ENCODE measurements at places on chromosomes 11 and 22.

DNA sequence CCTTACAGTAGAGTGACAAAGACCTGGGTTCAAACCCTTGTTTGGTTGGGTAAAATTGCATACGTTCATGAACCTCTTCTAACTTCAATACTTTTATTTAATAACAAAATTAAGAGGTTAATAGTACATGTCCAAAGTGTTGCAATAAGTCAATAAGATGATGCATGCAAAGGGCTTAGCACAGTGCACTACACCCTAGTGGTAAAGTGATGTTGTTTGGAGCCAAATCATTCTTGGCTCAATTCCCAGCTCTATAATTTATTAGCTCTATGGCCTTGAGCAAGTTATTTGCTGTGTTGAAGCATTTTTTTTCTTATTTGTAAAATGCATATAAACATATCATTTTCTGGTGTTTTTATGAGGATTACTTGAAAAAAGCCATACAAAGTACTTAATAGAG is 945.3 kb downstream of the LRRC4C start:
- DNase-seq, result no peak

DNA sequence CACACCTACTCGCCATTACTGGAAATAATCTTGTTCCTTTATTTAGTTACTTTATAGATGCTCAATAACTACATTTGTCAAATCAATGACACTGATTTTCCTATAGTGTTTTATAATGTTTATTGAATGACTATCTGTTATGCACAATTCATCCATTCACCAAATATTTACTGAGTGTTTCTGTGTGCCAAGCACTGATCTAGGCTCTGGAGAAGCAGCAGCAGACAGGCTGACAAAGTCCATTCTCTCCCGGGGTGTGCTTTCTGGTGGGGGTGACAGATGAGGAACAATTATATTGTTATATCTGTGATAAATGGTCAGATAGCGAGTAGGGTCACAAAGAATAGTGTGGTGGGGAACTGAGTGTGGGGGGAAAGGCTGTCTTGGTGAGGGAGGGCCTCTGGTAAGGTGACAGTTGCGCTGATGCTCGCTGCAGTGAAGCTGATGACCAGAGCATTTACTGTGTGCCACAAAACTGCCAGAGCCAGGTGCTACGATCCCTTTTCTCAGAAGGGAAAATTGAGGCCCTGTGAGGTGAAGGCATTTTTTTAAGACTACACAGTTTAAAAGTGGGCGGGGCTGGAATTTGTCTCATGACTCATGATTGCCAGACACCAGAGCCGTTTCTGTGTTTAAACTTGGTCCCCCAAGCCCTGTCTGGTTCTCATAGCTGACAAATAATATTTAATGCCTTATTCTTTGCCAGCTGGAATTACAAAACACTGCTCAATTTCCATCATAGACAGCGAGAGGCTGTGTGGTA is 10.2 kb downstream of the PACS1 start:
- no peak for DNase-seq

DNA sequence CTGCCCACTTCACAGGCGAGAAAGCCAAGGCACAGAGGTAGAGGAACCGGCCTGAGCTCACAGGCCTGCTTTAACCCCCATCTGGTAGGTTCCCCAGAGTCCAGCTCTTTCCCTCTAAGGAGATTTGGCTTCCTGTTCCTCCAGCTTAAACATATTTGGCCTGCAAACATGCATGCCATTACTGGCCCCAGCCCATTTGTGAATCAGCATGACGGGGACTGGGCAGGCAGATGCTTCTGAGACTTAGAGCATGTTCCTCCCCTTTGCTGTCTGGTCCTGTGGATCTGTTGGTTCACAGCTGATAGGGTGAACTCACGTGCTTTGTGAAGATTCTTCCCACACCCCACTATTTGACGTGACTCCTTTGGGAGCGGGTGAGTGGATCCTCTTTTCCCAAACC is 12.6 kb downstream of the CHST1 start:
- no peak for DNase-seq

DNA sequence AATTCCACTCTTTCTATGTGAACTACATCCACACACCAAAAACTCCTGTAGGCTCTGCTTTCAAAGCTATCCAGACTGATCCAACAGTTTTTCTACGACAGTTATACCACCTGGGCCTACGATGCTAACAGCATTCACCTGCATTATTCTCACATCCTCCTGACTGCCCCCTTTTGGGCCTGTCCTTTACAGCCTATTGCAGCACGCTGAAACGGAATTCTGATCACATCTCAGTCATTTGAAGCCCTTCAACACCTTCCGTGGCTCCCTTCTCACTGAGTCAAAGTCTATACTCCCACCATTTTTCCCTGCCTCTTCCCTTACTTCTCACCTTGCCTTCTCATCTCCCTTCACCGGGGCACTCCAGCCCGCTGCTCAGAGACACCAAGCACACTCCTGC is 791.3 kb upstream of the KIRREL3 start:
- no peak for DNase-seq

DNA sequence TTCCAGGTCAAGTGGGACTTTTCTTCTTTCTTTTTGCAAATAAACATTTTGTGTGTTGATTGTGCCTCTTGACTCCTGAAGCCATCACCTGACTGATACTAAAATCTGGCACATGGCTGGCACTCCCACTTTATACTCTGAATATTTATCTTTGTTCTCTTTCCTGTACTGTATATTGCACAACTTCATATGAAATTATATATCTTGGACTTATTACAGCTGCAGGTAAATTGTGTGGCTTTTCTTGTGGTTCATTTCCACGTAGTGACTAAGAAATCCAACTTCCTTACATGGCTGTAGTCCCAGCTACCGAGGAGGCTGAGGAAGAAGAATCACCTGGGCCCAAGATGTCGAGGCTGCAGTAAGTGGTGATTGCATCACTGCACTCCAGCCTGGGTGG is 23.7 kb upstream of the OR5B12 start:
- DNase-seq, result no peak

DNA sequence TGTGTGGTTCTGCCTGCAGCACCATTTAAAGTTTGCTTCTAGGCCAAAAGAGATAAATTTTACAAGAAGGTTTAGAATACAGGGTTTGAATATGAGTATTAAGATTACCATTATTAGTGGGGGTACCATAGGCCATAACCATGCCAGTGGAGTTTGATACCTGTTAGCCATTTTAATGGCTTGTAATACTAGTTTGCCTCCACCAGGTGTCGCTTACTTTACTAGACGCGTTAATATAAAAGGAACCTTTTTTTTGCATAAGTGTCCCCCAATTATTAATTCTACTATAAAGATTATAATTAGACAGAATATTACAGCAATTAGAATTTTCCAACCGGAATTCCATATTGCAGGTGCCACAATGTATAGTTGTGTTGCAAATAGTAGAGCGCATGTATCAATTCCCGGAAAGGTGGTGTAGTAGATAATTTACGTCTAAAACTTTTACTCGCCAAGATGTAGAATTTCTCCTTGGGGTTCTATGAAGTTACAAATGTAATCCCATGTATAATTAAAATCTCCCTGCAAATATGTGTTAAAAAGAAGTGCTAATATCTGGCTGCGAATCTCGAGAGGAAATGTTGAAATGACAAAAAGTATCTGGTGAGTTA is 16.1 kb downstream of the MS4A6E start:
- no peak for DNase-seq

GRCh38 chr22:37581504-37581903 is 1.6 kb upstream of the LGALS2 start:
- no peak for DNase-seq

DNA sequence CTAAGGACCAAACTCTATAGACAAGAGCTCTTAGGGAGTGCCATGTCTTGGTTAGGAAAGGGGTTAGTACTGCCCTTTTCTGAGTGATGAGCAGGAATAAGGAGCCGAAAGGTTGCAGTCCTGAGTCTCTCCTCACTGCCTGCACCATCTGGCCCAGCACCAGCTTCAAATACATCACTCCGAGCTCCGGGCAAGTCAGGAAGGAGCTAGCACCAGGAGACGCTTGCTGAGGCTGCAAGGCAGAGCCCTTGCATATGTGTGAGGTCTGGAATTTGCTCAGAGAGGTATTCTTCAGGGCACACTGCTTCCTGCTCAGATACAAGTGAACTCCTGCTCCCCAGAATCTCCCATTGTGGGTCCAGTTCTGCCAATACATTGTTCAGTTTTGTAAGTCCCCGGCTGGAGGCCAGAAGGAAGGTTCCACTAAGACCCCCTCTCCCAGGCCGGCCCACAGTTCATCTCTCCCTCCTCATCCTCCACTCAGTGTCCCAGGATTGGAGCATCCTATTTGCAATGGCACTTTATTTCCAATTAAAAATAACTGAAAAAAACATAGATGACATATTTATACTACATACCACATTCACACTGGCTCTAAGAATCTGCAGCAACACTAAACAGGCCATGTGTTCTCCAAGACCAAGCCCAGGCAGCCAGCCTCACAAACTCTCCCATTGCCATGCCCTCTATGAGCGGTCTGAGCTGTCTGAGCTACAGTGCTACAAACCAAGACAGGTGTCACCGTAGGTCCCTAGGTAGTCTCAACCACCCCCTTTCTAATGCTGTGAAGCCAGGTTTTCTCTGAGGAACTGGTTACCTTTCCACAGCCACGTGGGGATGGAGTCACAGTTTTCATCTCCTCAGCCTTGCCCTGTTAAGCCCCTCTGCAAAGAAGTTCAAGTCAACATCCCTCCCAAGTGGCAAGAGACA is 55.1 kb upstream of the SPATA19 start:
- DNase-seq, result no peak

DNA sequence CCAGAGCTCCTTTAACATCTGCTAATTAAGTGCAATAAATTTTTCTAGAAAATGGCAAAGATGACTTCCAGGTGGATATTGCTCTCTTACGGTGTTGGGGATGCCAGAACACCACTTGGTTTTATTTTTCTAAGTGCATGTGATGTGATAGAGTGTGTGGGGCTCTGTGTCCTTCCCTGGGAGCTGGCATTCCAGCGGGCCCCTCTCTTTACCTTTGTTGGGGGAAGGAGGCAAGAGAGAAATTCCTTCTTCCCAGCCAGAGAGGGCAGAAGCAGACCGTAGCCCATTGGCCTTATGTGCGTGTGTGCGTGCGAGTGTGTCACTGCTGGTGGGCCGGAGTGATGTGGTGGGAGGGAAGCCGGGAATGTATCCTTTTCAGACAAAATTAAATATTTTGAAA is 17.2 kb downstream of the TEF start:
- DNase-seq, result no peak

- DNase-seq, result no peak
Observed at GRCh38 chr11:91686700-91687099, 537.9 kb upstream of the FAT3 start.

DNA sequence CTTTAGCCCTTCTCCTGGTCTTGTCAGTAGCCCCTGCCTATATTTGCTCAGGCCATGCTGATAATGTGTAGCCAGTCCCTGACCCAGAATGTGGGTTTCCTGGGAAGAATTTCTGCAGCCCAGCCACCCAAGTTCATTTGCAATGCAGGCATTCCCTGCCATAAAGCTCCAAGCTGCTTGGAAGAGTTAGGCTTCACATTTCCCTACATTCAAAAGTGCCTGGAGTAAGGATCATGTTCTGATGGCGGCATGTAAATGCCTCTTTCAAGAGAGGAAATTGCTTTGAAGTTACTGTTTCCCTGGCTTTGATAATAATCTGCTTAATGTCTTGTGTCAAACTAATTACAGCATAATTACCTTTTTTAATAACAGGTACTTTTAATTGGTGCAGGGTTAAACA is 266.1 kb downstream of the MIAT start:
- no peak for DNase-seq

Measured in HuH-7.5 (cell line).